Activated T-helper 2 cell treated with anti-CD3 and anti-CD28 coated beads, Interferon-gamma antibody, Interleukin-2, Interleukin-4, amounts not matched to agents 10 μg/mL and 5 μg/mL and 100 μg/mL, durations not matched to agents 14 hours and 24 hours and 36 hours (primary cell): ENCODE measurements at places on chromosomes 7 and 10. TPM values are rescaled to one million over a fixed set of nuclear protein-coding genes. Genes with fewer than 3 reads are reported as not detected.

DNA sequence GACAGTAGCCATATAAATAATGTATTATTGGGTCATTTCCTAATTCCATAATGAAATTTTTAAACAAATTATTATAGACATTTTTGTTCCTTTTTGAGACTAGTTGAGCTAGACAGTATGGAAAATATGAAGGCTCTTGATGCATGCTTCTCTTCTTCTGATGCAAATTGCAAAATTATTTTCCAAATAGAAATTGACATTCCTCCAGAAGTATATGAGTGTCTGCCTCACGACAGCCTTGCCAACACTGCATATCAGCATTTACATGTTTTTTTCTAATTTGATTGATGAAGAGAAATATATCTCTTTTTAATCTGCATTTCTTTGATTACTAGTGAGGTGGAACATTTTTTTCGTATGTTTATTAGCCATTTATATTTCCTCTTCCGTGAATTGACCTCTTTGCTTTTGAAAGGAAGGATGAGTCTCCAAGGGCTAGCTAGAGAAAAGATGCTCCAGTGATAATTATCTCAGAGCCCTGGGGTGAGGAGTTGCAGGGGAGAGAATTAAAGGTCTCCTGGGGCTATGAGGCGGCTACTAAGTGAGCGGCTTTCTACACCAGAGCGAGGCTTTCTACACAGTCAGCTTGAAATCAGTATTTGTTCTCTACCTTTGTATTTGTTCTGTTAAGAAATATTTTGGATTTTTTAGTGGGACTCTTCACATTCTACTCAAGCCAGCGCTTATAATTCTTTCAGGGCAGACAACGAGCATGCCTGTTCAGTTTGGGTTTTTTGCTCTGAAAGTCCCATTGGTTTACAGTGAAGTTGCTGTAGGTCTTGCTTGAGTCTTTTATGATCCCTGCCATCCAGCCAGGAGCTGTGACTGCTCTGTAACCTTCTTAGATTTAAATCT, 712.2 kb upstream of the GALNT17 start:
- DNase-seq, result no peak

DNA sequence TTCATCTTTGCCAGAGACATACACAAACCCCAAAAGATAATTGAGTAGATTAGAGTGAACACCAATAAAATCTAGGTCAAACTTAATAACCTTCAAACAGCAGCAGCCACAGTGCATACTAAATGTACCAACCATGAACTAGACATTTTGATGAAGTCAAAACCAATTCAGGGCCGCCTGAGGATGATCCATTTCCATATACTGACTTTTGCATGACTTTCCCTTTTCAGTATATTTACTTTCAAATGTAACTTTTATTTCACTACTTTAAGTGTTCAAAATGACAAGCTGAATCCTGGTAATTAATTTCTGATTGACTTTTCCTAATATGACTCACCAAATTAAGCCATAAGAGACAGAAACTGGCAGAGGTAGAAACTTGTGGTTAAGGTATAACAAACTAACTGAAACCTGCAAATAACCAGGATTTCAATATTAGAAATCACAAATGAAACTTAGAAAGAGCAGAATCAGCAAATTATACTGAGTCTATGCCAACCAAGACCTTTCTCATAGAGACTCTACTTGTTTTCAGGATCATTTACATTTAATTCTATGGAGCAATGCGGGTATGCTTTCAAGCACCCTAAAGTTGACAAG, 171.9 kb upstream of the LRRN3 start:
- DNase-seq, result no peak

- no peak for DNase-seq
Observed at GRCh38 chr10:69151984-69152383, 28.0 kb downstream of the VPS26A start.

GRCh38 chr7:122082670-122083069, 61.4 kb downstream of the AASS start:
- DNase-seq, result no peak

- no peak for DNase-seq
Observed at GRCh38 chr7:857661-858060, 18.7 kb upstream of the GET4 start.

DNA sequence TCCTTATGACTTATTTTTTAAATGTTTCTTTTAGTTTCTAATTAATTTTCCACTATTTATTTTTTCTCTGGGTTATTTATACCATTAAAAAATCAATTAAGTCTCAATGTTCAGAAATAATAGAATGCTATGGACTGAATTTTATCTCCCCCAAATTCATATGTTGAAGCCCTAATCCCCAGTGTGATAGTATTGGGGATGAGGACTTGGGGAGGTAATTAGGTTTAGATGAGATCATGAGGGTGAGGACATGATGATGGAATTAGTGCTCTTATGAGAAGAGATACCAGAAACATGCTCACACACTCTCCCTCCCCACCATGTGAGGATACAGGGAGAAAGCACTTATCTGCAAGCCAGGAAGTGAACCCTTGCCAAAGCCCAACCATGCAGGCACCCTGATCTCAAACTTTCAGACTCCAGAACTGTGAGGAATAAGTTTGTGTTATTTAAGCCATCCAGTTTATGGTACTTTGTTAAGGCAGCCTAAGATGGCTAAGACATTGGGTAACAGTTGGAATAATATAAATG, 202.6 kb downstream of the MDFIC start:
- DNase-seq, result no peak

DNA sequence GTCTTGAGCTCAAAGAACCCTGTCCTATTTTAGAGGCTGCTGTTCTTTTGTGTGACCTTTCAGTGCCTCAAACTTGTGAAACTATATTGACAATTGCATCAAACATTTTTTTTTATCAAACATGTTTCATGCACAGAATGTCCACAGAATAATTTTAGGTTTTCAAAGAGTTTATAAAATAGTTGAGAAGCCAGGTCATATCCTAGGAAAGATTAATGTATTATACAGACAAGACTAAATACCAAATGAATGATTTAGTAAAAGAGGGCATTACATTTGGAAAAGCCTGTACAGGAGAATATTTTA, 67.0 kb downstream of the CDK6 start:
- DNase-seq, result no peak

- no peak for DNase-seq
Observed at GRCh38 chr7:104604706-104605105, 276.3 kb downstream of the LHFPL3 start.

DNA sequence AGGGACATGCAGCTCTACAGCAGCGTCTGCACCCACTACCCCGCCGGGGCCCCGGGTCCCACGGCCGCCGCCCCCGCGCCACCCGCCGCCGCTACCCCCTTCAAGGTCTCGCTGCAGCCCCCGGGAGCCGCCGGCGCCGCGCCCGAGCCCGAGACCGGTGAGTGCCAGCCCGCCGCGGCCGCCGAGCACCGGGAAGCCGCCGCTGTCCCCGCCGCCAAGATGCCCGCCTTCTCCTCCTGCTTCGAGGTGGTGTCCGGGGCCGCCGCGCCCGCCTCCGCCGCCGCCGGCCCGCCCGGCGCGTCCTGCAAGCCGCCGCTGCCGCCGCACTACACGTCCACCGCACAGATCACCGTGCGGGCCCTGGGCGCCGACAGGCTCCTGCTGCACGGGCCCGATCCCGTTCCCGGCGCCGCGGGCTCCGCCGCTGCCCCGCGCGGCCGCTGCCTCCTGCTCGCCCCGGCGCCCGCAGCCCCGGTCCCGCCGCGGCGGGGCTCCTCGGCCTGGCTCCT, 631 bp downstream of the OTUD1 start:
- no peak for DNase-seq

- no peak for DNase-seq
Observed at GRCh38 chr10:12768156-12769100, 233.1 kb downstream of the CCDC3 start.

DNA sequence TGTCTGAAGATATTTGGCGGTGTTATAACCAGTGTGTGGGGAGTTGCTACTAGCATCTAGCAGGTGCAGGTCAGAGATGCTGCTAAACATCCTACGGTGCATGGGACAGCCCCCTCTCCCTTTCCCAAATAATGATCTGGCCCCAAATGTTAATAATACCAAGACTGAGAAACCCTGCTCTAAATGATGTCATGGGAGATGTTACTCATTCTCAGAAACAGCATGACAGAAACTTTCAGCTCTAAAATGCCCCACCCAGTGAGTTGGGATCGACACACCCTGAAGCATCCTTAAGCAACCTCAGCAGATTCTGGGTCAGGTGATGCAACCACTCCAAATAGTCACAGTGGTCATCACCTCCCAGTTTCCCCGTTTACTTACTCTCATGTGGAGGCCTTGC, 108.8 kb upstream of the MPP7 start:
- peak; percentile 17 for DNase-seq

DNA sequence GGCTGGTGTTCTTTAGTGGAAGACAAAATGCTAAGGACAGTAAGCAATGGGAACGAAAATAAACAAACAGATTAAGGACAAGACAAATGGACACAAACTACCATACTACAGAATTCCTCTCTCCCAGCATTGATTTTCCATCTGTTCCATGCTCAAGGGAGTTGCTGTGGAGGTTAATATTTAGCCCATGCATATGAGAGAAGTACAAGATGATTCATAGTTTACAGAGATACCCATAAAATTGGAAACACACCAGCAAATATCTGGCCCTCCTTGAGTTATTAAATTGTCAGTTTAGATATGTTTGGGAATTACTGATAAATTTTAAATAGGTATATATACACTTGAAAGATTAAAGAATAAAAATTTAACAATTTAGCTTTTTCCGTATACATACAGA, 69.8 kb downstream of the GLI3 start:
- DNase-seq, result no peak

GRCh38 chr7:38321515-38321944, 48.1 kb upstream of the TARP start:
- no peak for DNase-seq

DNA sequence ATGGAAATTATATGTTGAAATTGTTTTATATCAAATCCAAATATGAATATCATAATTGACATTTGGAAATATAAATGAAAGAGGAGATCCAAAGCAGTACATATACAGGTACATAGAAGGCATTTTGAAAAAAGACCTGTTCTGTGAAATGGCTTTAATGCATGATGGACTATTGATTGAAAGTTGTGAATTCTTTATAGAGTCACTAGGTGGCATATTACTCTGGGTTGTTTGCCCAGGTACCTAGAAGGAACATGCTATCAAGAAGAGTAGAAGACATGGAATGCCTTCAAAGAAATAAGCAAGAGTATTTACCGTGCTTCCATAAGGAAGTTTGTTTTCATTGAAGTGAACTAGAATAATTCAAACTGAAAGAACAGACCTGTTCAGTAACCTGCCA, 160.0 kb upstream of the ANK3 start:
- no peak for DNase-seq

GRCh38 chr7:93838966-93839365, 51.6 kb downstream of the TFPI2 start:
- DNase-seq, result no peak

- peak; percentile 78 for DNase-seq
Observed at GRCh38 chr7:121395961-121396757, at the start of gene FAM3C. FAM3C (minus strand) TSS chr7:121396308; CDS start chr7:121382969, 13,339 bp downstream.

GRCh38 chr7:40015790-40016296, 65.8 kb downstream of the CDK13 start:
- DNase-seq, result no peak

GRCh38 chr10:110566472-110567200, 859 bp upstream of the SMC3 start:
- DNase-seq, result no peak

- no peak for DNase-seq
Observed at GRCh38 chr7:44411306-44411705, 79.2 kb downstream of the NUDCD3 start.

- DNase-seq, result no peak
Observed at GRCh38 chr7:55288070-55288824, 76.9 kb upstream of the LANCL2 start.

DNA sequence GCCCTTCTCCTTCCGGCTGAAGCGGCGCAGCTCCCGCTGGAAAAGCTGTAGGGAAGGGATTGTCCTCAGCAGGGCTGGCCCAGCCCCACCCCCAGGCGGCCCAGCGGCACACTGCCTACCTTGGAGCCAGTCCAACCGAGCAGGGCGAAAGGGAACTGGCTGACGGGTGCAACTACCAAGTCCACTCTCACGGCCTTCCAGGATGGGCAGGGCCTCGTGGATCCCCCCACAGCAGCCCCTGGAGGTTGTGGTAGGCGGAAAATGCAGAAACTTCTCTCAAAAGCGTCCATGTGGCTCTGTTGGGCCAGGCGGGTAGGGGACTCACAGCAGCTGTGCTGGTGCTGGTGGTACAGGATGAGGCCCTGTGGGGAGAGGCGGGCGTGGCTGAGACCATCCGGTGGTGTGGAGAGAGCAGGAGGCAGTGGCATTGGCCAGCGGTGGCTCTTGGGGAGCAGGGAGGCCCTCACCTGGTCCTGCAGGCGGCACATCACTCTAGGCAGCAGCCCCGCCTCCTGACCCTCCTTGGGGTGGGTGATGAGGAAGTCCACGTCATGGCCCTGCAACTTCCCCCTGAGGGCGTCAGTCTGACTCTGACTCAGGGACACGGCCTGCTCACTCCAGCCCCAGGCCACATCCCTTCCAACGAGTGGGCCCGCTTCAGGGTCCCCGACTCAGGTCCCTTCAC, 8.4 kb upstream of the PGAM2 start:
- DNase-seq, result no peak

GRCh38 chr7:67267914-67268313, 271.3 kb downstream of the TYW1 start:
- no peak for DNase-seq

DNA sequence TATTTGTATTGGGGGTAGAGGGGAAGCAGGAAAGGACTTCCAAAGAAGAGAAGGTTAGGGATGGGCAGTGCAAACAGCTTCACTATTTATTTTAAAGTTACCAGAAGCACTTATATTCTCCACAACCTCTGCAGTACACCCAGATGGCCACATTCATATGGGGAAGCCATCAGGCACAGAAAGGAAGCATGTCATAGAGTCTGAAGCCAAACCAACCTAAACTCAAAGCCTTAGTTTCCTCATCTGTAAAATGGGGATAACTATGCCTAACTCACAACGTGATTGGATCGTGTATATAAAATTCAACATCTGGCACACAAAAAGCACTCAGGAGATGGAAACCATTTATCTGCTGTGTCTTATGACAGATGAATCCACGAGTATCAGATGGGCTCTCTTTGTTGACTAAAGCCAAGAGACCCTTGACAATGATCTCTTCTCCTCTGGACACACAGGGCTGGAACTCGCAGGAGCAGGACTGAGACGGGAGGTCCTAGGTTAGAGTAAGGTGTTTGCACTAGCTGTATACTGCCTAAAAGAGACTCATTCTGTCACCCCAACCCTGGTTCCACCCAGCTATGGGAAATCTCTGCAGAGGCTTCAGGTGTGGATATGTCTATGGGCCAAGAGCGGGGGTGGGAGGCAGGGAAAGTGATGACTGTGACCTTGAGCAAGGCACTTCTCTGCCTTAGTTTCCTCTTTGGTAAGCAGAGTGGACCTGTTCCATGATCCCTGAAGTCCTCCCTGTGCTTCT, 1.8 kb downstream of the KIAA1549 start:
- DNase-seq, result no peak

GRCh38 chr7:25653384-25653783, 425.1 kb upstream of the NPVF start:
- DNase-seq, result no peak

Gene BZW2
- 82.9 and 90.2 TPM in 2 replicates for total RNA-seq

Gene COL1A2
- 1.4 and 1.5 TPM in 2 replicates for total RNA-seq

Gene GNAT3
- total RNA-seq, result not detected in 2 replicates

Gene SLC35G1
- total RNA-seq, result 5.9 and 6.0 TPM in 2 replicates

Gene VPS37D
- 0.30 and 0.34 TPM in 2 replicates for total RNA-seq

Gene PLEKHS1
- not detected in 2 replicates for total RNA-seq

Gene DOCK1
- total RNA-seq, result 0.59 and 1.1 TPM in 2 replicates
